ENCODE measurements at places on chromosomes 1 and 21. TPM values are rescaled to one million over a fixed set of nuclear protein-coding genes. Genes with fewer than 3 reads are reported as not detected.

The PTPRU gene
- total RNA-seq: 0.27 TPM

The COL24A1 gene
- total RNA-seq: 6.7 TPM

The LY9 gene
- total RNA-seq: 1.3 TPM

The CYP2J2 gene
- 0.54 TPM for total RNA-seq

The PHLDA3 gene
- 3.8 TPM for total RNA-seq

The GJA9 gene
- not detected for total RNA-seq

The WNT9A gene
- 0.27 TPM for total RNA-seq

The CDC42 gene
- 160 TPM for total RNA-seq

- DNase-seq: no peak
These were observed 74.4 kb downstream of the COL24A1 start for GRCh38 chr1:86082183-86082582.

- no peak for DNase-seq
These were observed 69.0 kb downstream of the CD46 start for GRCh38 chr1:207820568-207821463.

DNA sequence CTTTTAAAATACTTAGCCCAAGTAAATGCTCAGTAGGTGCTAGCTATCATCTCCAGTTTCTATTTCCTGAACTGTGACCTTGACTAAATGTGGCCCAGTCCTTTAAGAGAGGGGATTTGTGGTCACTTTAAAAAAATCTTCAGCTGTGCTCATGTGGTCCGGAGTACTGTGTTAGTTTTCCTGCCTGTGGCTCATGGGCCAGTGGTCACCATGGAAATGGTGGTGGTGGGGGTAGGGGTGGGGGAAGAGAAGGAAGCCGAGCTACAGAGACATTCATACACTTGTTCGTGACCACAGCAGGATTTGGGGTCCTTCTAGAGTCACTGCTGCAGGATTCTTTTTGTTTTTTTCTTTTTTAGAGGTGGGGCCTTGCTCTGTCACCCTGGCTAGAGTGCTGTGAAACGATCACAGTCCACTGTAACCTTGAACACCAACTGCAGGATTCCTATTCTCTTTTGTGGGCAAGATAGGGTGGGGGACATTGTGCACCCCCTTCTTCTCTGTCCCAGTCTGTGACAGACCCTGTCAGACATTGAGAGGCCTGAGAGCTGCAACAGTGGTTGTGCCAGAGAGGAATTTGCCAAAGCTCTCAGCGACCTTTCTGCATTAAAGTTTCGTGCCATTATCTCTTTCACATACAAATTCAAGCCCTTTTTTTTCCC is 25.8 kb downstream of the KIF26B start:
- DNase-seq: peak; percentile 81

- no peak for DNase-seq
These were observed 69.6 kb downstream of the PTPRU start for GRCh38 chr1:29305943-29306342.

DNA sequence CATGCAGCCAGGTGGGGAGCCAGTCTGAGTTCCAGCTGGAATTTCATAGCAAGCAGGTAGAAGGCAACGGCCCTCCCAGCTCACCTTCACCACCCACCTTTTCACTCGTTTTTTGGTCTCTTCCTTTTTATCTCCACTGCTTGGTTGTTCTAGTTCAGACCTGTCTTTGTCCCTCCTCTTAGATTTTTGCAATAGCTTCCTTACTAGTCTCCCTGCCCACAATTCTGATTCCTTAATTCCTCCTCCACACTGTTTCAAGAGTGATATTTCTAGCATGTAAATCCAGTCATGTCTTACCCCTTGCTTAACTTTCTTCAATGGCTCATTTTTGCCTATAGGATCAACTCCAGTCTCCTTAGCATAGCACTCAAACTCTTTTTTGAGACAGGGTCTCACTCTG is 119.6 kb downstream of the TMEM53 start:
- DNase-seq: no peak

DNA sequence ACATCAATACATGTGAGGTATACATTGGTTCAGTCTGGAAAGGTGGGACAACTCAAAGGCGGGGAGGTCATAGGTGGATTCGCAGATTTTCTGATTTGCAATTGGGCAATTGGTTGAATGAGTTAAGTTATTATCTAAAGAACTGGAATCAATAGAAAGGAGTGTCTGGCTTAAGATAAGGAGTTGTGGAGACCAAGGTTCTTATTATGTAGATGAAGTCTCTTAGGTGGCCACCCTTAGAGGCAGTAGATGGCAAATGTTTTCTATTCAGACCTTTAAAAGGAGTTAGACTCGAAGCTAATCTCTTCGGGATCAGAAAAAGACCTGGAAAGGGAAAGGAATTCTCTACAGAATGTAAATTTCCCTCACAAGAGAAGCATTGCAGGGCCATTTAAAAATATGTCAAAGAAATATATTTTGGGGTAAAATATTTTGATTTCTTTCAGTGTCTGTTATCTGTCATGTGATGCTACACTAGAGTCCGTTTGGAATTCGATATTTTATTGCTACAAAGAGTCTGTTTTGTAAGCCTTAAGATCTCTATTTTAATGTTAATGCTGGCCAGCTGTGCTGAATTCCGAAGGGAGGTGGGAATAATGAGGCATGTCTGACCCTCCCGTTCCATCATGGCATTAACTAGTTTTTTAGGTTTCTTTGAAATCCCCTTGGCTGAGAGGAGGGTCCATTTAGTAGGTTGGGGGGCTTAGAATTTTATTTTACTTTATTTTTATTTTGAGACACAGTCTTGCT is 265.1 kb downstream of the PTPRU start:
- no peak for DNase-seq

DNA sequence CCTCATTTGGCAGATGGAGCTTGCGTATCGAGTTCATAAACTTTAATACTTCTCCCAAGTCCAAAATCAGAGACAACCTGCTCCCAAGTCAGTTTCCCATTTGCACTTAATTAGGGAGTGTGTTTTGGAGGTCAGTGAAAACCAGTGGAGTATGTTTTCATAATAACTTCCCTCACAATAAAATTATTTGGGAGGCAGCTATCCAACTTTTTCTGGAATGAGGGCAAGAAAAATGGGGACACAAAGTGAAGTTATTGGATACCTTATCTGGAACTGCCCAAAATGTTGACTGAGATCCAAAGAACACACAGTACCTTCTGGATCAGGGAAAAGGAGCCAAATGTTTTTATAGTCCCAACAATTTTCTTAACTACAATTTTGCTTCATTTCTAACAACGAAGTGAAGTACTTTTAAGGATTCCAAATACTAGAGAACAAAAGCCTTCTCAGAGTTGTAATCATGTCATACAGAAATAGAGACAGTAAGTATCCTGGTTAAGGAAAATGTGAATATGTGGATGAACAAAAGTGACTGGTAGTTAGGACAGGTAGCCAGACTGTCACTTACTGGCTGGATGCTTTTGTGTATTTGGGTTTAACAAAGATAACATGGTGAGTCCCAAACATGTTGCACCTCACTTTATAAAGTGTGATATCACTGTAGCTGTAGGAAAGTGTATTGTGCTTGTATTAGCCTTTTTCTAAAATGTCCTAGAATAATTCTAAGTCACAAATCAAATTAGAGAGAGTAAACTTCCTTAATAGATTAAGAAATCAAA is 325.0 kb downstream of the HLX start:
- DNase-seq: no peak

- peak; percentile 57 for DNase-seq
These were observed 248.1 kb upstream of the FMN2 start for GRCh38 chr1:239843541-239843940.

- no peak for DNase-seq
These were observed 8.3 kb upstream of the KCNAB2 start for GRCh38 chr1:6037338-6037762.

- no peak for DNase-seq
These were observed 6.6 kb upstream of the FMO3 start for GRCh38 chr1:171084091-171084490.

DNA sequence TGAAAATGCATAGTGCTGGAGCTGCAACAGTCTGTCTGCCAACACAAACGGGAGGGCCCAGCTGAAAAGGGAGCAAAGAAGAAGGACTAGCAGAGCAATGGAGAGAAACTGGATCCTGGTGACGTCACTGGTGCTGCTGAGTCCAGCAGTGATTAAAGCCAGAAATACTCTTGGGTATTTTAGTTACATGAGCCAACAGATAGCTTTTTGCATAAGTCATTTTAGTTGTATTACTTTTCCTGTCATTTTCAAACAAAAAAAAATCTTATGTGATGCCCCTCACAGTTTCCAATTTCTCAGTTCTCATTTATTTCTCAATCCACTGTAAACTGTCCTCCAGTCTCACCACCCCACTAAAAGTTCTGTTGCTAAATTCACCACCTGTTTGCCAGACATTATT is 38.7 kb upstream of the NEK7 start:
- no peak for DNase-seq

GRCh38 chr1:145777357-145778145 is 46.3 kb downstream of the RNF115 start:
- no peak for DNase-seq

DNA sequence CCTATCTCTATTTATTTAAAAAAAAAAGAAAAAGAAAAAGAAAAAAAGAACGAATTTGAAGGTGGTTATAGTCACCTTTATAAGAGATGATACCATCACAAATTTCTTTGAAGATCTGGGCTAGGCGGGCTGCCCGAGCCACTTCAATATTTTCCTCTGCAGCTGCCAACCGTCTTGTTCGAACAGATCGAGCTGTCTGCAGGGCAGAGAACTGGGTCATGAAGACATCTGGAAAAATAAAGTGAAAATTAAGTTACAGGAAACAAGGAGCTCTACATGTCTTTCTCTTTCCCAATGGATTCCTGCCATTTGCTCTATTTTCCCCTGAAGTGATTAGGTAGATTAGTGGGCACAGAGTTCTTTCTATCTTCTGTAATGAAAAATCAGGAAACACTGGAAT is 31.9 kb downstream of the RUSC1 start:
- DNase-seq: no peak

- no peak for DNase-seq
These were observed 209.5 kb downstream of the ZP4 start for GRCh38 chr1:237681210-237681609.

DNA sequence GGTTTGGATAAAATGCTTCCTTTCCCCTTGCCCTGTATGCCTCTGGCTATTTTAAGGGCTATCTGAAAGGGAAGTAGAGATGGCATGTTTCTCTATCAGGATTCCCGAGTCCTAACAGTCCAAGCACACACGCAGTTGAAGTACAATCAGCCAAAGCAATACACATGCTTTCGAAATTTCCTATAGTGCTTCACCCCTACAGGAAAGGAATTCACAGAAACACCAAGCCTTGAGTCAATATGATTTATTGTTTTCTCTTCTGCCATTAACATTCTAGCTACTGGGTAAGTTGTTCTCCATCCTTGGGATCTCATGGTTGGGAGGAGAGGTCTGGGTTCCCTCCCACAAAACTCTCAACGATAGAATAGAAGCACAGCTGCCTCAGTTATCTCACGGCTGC is 8.7 kb downstream of the ITLN1 start:
- no peak for DNase-seq

GRCh38 chr1:93694819-93695218 is 13.2 kb upstream of the BCAR3 start:
- DNase-seq: no peak

- no peak for DNase-seq
These were observed 38.0 kb upstream of the SLC30A1 start for GRCh38 chr1:211616965-211617297.

GRCh38 chr1:34587761-34588160 is 167.1 kb upstream of the GJB5 start:
- DNase-seq: no peak
